ENCODE measurements at places on chromosomes 2 and 18. TPM values are rescaled to one million over a fixed set of nuclear protein-coding genes. Genes with fewer than 3 reads are reported as not detected.

The IL1RL2 gene
- total RNA-seq = not detected

GRCh38 chr2:146227152-146228019 is 1617.4 kb upstream of the ACVR2A start:
- no peak for DNase-seq

DNA sequence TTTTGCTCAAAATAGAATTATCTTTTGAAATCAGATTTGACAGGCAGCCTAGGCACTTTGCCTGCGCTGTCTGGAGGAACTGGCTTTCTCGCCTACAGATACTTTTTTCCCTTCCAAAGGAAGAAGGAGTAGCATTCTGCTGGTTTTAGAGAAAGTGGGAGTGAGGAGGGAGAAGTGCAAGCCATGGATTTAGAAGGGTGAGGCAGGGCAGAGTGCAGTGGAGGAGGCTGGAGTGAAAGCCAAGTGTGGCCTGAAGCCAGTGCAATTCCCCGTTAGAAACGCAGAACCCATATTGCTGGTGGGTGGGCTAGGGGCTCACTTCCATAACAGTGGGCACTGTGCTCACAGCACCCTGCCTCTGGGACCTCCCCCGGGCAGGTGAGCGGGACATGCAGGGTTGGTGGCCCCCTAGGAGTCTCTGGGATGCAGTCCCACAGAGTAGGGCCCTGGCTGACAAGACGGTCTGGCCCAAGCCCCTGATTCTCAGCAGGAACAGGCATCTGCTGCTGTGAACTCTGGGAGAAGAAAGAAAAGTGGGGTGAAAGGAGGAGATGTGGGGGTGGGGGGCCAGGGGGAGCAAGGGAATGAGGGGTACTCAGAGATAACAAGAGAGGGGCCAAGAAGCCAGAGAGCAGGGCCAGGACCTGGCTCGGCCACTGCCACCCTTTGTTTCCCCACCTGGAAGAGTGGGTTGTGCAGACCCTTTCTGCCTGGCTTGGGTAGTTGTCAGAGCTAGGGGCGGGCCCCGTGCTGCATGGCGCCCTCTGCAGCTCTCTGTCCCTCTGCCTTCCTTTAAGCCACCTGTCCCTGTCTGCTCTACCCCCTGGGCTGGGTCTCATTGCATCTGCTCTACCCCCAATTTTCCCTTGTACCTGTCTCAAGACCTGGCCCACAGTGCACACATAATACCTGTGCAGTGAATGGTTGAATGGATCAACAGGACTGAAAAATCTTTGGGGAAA is 273.5 kb upstream of the HS6ST1 start:
- DNase-seq = peak; percentile 22

GRCh38 chr2:72819501-72819900 is 6.3 kb downstream of the EXOC6B start:
- no peak for DNase-seq

DNA sequence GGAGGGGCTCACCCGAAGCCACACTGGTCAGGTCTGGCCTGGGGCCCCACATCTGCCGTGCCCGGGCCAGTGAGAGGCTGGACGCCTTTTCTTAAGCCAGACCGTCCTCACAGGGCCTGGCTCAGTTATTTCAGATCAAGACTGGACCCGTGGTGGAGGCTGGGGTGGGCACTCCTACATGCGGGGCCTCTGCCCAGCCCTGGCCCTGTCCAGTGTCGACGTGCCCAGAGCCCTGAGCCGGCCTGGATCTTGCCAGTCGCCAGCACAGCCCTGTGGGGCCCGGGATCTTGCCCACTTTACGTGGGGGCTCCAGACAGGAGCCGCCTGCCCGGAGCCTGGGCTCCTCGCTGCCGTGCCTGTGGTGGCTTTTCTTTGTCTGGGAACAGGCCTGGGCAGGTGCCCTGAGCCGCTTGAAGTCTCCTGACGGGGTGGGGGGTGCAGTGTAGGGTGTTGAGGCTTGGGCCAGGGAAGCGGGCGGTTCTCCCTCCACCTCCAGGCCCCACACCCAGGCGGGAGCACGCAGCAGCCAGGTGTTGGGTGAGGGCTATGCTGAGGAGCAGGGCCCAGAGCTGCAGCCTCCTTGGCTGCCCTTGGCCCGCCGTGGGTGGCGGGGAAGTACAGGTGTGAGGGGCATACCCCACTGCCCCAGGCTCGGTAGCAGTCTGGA is 6.0 kb downstream of the GPC1 start:
- DNase-seq = no peak

The SLC11A1 gene
- 36.6 TPM for total RNA-seq

DNA sequence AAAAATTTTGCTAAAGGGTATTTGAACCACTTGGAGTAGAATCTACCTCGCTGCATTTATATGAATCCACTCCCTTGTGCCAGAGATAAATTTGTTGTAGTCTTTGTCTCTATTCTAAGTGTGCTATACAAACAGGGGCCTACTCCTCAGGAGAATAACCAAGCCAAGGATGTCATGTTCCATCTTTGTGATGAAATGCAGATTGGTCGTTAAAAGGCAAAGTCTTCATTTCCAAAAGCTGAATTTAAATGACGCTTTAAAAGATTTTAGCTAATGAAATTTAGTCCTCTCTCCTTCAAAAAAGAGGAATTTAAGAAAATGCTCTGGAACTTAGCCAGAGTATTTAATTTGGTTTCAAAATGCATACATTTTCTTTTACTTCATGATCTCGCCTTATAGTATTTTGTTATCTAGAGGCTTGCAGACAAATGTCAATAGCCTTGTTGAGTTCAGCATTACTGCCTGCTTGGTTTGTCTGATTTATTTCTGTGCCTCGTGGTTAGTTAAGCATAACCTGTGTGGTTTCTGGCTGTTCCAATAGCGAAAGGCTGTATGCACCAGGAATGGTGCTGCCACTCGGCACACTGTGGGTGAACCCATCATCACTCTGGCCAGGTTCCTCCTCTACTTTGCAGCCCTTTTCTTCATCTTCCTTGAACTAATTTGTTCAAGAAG is 417.6 kb downstream of the ZNF521 start:
- DNase-seq = no peak

DNA sequence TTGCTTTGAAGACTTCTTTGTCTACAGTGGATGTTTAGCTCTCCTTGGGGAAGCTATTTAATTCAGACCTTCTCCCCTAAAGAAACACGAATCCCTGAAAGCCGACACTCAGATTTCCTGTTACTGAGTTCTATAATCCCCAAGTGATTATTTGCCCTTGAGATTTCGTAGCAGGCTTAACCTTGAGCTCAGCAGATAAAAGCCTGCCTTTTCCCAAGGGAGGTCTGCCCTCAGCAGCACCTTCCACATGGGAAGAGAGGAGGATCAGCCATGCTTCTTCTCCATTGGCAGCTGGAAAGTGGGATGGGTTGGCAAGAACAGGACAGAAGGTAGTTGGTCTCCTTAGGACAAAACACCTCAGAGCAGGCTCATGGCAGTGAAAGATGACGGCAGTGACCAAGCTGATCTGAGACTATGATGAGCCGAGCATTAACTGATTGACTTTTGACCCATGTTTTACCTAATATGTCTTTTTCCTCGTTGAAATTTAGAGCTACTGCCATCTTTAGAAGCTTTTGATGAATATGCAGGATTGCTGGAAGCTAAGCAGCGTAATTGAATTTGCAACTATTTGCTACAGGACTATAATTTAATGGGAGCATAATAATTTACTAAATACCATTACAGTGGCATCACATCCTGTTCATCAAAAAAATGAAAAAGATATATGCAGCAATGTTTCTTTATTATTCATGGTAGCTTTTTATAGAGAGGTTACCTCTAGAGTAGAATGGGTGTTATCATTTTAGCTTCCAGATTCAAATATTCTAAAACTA is 511.1 kb upstream of the ID2 start:
- no peak for DNase-seq

DNA sequence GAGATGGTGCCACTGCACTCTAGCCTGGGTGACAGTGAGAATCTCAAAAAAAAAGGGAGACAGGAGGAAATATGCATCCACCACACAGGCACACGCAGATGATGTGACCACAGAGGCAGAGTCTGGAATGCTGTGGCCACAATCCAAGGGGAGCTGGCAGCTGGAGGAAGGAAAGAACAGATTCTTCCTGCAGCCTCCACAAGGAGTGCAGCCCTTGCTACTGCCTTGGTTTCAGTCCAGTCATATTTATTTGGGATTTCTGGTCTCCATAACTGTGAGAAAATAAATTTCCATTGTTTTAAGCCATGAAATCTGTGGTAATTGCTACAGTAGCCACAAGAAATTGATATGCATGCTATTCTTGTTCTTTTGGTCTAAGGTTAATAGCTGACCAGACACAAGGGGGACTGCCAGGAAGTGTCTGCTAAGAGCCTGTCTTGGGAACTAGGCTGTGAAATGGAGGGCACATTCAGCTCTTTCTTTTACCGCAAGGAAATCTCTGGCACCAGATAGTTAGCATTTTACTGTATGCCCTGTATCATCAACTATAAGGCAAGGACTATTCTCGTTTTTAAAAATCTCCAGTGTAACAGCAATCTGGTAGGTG is 133.1 kb upstream of the SEC11C start:
- no peak for DNase-seq

- DNase-seq = peak; percentile 86
Measured at GRCh38 chr18:9708057-9708433, at the start of gene RAB31. TSS of gene RAB31 (plus strand) at chr18:9708301. CDS start at chr18:9708406, 105 bp downstream.

The BMP10 gene
- total RNA-seq = not detected
